ENCODE measurements at places on chromosomes 7 and 10. TPM values are rescaled to one million over a fixed set of nuclear protein-coding genes. Genes with fewer than 3 reads are reported as not detected.

The RAPGEF5 gene
- total RNA-seq = 19.4 TPM

The CTAGE8 gene
- total RNA-seq = 9.7 TPM

The CACUL1 gene
- 20.8 TPM for total RNA-seq

The FKBP9 gene
- total RNA-seq = 127 TPM
